ENCODE measurements at places on chromosomes 11 and 22. TPM values are rescaled to one million over a fixed set of nuclear protein-coding genes. Genes with fewer than 3 reads are reported as not detected.

Gene PHOX2A
- total RNA-seq: 2.9 TPM

DNA sequence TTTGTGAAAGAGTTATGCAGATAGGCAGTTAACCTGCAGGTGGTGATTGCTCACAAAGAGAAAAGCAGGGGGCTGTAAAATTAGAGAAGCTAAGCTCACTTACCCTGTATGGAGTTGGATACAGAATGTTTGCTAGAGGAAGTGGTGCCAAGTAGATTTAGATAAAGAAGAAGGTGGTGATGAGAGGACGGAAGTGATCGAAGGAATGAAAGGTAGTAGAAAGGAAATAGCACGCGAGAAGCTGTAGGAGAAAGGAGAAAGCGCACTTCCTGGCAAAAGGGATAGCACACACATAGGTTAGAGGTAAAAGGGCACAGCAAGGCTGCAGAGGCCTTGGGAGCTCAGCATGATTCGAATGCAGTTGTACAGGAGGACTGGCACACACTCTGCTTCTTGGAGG, 87.3 kb upstream of the CTSC start:
- no peak for DNase-seq
- no peaks in the 10 kb centered on the region for H3K36me3 ChIP-seq
- no peak overlapping the region for H3K4me3 ChIP-seq
- H3K4me1 ChIP-seq: no peaks in the 10 kb centered on the region
- H3K27me3 ChIP-seq: no peaks in the 10 kb centered on the region

Gene SLC25A18
- 9.1 TPM for total RNA-seq

DNA sequence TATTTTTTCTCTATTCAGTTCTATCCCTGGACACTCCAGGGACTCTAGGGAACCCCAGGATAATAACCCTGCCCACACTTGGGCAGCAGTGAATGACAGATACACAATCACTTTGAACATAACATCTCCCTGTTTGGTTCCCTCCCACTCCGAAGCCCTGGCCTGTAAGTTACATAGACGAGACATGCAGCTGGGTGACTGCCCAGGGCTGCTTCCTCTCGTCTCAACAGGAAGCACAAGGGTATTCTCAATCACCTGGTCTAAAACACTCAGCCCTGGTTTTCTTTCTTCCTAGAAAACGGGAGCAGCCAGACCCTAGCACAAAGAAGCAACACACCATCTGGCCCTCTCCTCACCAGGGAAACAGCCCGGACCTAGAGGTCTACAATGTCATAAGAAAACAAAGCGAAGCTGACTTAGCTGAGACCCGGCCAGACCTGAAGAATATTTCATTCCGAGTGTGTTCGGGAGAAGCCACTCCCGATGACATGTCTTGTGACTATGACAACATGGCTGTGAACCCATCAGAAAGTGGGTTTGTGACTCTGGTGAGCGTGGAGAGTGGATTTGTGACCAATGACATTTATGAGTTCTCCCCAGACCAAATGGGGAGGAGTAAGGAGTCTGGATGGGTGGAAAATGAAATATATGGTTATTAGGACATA, 19.4 kb downstream of the LAYN start:
- H3K4me3 ChIP-seq: no peak overlapping the region
- H3K4me1 ChIP-seq: peaks cover 20% of the 10 kb centered on the region
- H3K36me3 ChIP-seq: no peaks in the 10 kb centered on the region

DNA sequence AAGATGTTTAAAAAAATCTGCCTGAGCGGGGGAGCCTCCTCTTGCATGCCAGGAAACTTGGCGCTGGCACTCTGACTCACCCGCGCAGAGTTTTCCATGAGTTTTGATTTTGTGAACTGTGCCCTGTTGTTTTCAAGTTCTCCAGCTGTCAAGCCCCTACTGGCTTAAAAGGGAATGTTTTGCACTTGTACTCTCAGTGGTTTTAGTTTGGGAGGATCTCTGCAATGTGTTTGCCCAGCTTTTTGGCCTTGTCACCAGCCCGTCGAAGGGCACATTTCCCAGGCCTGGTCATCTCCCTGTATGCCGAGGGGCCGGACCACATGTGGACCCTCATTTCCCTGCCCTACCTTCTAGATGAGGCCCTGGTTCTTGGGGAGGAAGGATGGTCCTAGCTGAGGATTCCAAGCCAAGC, 12.2 kb downstream of the MRGPRF start:
- H3K27me3 ChIP-seq: no peaks in the 10 kb centered on the region
- H3K27ac ChIP-seq: peak overlapping the region; percentile 98
- peaks cover 26% of the 10 kb centered on the region for H3K36me3 ChIP-seq
- peak; percentile 93 for DNase-seq

Gene CLMP
- 173 TPM for total RNA-seq

GRCh38 chr11:130454491-130455252, 6.2 kb downstream of the ADAMTS15 start:
- H3K27ac ChIP-seq: no peak overlapping the region
- H3K4me1 ChIP-seq: peaks cover 5% of the 10 kb centered on the region
- H3K36me3 ChIP-seq: no peaks in the 10 kb centered on the region
- H3K4me3 ChIP-seq: no peak overlapping the region
- no peaks in the 10 kb centered on the region for H3K27me3 ChIP-seq
